ENCODE measurements at places on chromosomes 3 and 15. TPM values are rescaled to one million over a fixed set of nuclear protein-coding genes. Genes with fewer than 3 reads are reported as not detected.

GRCh38 chr15:96462768-96463750 is 132.6 kb downstream of the NR2F2 start:
- DNase-seq: no peak

GRCh38 chr3:133429063-133429462 is 29.2 kb downstream of the BFSP2 start:
- no peak for DNase-seq

DNA sequence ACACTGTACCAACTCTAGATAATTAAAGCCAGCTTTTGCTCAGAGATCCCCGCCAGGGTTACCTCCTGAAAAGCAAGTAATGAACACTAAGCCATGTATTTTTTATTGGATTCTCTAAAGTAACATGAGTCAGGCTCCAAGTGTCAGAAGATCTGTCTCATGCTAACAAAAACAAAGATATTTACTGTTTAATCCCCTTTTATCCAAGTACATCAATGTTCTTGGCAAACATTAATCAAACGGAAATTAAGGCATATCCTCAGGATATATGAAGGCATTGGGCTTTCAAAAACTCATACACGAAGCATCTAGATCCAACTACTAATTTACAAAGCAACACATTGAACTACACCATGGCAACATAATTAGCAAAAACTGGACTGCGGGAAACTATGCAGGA is 37.2 kb downstream of the MYO5A start:
- DNase-seq: no peak

DNA sequence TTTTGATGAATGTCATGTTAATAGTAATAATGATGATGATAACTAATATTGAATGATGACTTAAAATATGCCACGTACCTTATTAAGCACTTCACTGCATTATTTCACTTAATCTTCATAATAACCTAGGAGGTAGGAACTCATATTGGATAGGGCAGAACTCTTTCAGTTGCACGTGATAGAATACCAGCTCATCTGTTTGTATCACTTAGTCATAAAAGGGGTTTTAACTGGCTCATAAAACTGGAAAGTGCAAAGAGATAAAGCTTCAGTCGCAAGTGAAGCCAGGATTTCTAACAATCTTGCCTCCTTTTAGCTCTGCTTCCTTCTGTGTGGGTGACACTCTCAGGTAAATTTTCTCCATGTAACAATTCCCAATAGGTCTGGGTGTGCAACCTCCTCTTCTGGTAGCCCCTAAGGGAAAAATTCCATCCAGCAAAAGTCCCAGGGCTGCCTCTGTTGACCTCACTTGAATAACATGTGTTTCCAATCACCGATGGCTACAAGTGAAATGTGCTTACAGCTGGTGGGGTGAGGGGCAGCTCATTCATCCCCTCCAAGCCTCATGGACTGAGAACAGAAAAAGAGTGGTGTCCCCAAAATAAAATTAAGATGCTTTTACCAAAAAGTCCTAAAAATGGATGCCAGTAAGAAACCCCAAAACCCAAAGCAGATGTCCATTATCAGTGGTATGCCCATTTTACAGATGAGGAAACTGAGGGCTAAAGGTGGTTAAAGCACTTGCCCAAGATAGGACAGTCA is 9.3 kb downstream of the GXYLT2 start:
- no peak for DNase-seq

- DNase-seq: no peak
Observed at GRCh38 chr3:156843071-156843808, 17.1 kb downstream of the LEKR1 start.

DNA sequence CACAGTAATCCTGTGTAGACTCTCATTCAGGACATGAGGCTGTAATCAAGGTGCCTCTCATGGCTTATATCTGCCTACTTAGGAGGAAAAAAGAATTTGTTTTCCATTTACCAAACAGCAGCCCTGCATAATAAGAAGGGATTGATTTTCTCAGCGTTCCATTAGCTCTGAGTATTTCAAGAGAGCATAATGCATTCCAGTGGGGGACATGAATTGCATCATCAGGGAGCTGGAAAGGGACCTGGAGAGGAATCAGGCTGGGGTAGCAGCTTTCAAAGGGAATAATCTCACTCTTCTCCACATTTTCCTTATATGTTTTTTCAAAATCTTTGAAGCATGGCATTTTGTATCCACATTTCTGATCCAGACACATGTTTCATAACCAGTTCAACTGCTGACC is 150.6 kb upstream of the ANKRD28 start:
- DNase-seq: no peak

GRCh38 chr3:185381320-185382058 is 18.6 kb downstream of the MAP3K13 start:
- DNase-seq: no peak

Gene RETNLB
- total RNA-seq: not detected

Measured in Caco-2 (cell line).